ENCODE measurements at places on chromosomes 5 and 9. TPM values are rescaled to one million over a fixed set of nuclear protein-coding genes. Genes with fewer than 3 reads are reported as not detected.

The LCN15 gene
- total RNA-seq: not detected

The DPM2 gene
- 24.6 TPM for total RNA-seq

The LHX3 gene
- total RNA-seq: not detected

The ARAP3 gene
- 22.4 TPM for total RNA-seq

The SERINC5 gene
- total RNA-seq: 70.2 TPM

The DCTN3 gene
- 67.6 TPM for total RNA-seq

The GKAP1 gene
- total RNA-seq: 11.5 TPM

The SLC34A3 gene
- total RNA-seq: not detected

The AFAP1L1 gene
- 54.8 TPM for total RNA-seq

The KCNIP1 gene
- 2.1 TPM for total RNA-seq

The PRUNE2 gene
- 55.3 TPM for total RNA-seq

The CXCL14 gene
- 184 TPM for total RNA-seq

The HAVCR1 gene
- 1.3 TPM for total RNA-seq

The LVRN gene
- total RNA-seq: 5.6 TPM

The NTRK2 gene
- 75.0 TPM for total RNA-seq

The FBN2 gene
- 6.5 TPM for total RNA-seq

GRCh38 chr5:128092144-128092543, 8.6 kb downstream of the SLC12A2 start:
- DNase-seq: no peak

GRCh38 chr9:86041311-86041741, 58.0 kb downstream of the GOLM1 start:
- DNase-seq: no peak

- DNase-seq: no peak
Observed at GRCh38 chr9:104784098-104784497, 20.2 kb downstream of the NIPSNAP3B start.

- DNase-seq: no peak
Observed at GRCh38 chr5:1172007-1172581, 29.3 kb upstream of the SLC6A19 start.

DNA sequence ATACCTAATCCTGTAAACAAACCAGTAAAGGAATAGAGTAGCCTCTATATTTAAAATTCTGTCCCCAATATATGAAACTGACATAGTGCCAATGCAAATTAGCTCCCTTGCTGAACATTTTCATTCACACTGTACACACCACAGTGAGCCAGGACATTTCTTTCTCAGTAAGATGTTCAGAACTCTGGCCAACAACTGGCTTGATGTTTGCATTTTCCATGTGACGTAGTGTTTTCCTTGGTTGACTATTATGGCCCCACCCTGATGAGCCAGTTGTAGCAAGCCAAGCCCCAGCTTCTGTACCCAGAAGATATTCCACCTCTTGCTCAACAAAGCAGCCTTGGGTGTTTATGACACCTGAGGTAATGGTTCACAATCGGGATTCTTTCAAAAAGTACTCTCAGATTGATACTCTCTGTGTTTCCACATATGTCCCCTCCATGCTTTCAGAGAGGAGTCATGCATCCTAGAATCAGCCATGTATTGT, 17.7 kb upstream of the ANXA1 start:
- DNase-seq: no peak

GRCh38 chr5:158388021-158388420, 529.1 kb upstream of the CLINT1 start:
- no peak for DNase-seq

- no peak for DNase-seq
Observed at GRCh38 chr5:36885149-36885548, 8.6 kb downstream of the NIPBL start.

GRCh38 chr5:3056866-3057265, 305.4 kb upstream of the IRX2 start:
- DNase-seq: no peak

- DNase-seq: no peak
Observed at GRCh38 chr9:124757616-124758015, 13.5 kb downstream of the NR6A1 start.

DNA sequence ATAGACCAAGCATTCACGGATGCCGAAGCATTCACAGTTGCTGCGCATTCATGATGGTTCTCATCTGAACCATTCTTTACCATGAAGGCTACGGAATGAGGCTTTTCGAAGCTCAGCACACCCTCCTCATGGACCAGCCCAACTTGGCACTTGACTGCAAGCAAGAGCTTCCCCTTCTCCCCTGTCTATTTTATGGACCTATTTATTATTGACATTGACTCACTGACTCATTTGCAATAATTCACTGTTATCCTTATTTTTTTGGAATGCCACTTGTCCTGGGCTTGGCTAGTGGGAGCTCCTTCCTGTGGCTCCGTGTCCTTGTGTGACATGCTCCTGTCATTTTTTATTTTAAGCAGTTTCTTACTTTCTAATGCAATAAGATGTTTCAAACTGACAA, 51.5 kb upstream of the ICE1 start:
- no peak for DNase-seq

DNA sequence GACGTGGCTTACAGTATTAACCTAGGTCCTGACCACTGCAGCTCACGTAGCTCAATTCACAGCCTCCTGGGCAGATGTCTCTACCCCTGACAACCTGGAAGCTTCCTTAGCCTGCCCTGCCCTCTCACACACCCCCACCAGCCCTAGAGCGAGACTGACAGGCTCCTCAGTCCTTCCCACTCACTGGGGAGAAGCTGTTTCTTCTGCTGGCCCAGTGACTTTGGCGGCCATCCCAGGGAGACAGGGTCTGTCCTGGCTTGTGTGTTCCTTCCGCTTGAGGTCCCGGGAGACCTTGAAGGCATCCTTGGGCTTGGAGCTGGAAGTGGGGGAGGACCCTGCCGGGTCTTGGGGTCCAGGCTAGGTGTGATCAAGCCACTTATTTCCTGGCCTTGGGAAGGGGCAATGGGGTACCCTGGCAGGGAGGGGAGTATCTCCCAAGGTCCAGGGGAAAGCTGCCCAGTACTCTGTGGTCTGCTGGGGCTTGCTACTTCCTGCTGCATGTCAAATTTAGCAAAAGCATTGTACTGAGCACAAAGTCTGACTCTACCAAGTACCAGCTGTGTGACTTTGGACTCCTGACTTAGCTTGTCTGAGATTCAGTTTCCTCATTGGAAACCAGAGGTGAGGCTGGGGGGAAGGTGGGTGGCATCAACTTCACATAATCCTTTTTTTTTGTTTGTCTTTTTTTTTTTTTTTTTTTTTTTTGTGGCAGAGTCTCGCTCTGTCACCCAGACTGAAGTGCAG, 1.9 kb downstream of the MIGA2 start:
- DNase-seq: no peak

DNA sequence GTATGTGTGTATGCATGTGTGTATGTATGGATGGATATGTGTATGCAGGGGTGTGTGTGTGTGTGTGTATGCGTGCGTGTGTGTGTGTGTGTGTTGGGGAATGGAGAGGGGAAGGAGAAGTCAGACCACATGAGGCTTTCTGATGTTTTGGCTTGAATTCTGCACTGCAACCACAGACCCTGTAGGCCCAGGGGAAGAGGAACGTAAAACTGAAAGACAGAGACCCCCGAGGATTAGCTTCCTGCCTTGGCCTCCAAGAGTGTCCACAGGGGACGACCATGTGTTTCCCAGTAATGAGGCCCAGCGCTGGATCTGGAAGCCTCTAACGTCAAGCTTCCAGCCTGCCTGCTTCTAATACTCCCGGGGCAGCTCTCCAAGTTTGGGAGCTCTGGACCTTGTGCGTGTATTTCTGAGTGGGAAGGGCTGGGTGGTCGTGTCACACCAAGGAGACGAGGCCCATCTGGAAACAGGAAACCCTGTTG, 5.8 kb downstream of the DCANP1 start:
- no peak for DNase-seq

DNA sequence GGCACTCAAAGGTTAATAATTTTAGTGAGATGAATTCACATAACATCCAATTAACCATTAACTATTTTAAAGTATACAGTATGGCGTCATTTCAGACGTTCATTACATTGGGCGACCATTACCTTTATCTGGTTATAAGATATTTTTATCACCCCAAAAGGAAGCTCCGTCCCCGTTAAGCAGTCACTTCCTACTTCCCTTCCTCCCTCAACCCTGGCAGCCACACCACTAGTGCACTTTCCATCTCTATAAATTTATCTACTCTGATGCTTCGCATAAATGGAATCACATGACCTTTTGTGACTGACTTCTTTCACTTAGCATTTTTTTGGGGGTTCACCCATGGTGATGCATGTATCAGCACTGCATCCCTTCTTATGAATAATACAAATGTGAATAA, 168.3 kb upstream of the PUM3 start:
- DNase-seq: no peak

DNA sequence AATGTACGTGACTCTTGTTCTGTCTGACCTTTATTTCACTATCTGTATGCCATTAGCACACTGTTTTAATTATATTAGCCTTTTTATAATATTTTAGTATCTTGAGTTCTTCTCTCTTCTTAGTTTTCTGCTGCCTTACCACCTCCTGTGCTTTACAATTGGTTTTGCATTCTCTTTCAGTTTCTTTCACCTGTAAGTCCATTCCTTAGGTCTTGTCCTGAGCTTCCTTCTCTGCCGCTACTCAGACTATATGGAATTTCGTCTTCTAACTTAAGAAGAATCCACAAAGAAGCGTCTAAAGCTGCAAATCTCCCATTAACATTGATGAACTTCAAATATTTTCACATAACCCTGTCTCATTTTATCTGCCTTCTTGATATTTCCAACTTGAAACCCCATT, 642.9 kb downstream of the MAT2B start:
- DNase-seq: no peak

- DNase-seq: no peak
Observed at GRCh38 chr9:100597236-100597635, 19.4 kb downstream of the CAVIN4 start.

DNA sequence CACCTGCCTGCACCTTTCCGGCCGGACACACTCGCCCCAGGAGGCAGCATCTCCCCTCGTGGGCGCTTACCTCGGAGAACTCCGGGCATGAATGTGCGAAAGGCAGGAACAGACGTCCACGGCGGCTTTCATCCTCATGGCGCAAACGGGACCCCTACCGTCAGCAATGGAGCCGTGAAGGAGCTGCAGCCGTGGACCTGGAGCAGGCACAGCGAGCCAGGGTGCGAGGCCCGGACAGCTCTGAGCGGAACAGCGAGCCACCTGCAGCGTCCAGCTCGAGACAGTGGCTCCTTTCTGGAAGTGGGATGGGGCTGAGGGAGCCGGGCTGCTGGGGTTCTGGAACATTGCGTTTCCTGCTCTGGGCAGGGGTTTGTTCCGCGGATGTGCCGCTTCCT, 7.8 kb upstream of the SLC6A19 start:
- no peak for DNase-seq

GRCh38 chr5:73119451-73120157, 771 bp upstream of the TMEM171 start:
- no peak for DNase-seq

- no peak for DNase-seq
Observed at GRCh38 chr5:147474140-147474539, 35.7 kb downstream of the DPYSL3 start.

DNA sequence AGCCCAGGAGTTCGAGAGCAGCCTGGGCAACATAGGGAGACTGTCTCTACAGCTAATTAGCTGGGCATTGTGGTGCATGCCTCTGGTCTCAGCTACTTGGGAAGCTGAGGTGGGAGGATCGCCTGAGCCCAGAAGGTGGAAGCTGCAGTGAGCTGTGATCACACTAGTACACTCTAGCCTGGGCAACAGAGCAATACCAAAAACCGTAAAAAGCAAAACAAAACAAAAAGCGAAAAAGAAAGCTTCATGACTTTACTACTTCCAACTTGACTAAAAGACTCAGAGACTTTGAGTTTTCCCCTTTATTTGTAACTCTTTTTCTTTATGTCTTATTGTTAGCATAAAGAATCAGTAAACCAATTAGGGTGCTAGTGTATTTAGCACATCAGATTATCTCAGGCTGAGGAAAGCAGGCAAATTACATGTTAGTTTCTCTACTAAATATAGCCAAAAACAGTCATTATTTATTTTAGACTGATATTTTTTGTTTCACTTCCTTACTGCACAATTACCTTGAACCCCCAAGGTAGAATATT, 5.4 kb downstream of the RAD17 start:
- DNase-seq: no peak

GRCh38 chr5:52015760-52016159, 632.5 kb downstream of the ISL1 start:
- DNase-seq: no peak

GRCh38 chr9:7560669-7561305, 238.8 kb downstream of the DMAC1 start:
- no peak for DNase-seq

- no peak for DNase-seq
Observed at GRCh38 chr9:107070586-107070985, 207.6 kb downstream of the ZNF462 start.

GRCh38 chr9:118108971-118109370, 404.8 kb downstream of the TLR4 start:
- no peak for DNase-seq
